ENCODE measurements at places on chromosomes 12 and 14.
A peak's percentile ranks its signal among the peaks of the same experiment; 100 is the strongest.

GRCh38 chr14:55136885-55137786 is 8.1 kb downstream of the LGALS3 start:
- peak; percentile 87 for DNase-seq

DNA sequence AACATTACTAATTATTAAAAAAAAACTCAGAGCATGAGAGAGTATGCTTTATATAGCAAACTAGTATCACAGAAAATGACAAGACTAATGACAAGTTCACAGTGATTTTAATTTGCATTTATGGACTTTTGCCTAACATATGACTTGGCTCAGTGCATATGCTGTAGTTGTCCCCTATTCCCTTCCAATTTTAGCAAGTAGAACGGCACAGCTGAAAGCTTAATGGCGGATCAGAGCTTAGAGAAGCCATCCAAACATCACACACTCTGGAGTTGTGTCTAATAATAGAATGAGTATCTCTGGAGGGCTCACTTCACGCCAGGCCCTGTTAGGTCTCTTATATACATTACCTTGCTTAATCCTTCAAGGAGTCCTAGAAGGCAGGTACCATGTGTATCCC is 13.3 kb downstream of the CNIH1 start:
- no peak for DNase-seq

DNA sequence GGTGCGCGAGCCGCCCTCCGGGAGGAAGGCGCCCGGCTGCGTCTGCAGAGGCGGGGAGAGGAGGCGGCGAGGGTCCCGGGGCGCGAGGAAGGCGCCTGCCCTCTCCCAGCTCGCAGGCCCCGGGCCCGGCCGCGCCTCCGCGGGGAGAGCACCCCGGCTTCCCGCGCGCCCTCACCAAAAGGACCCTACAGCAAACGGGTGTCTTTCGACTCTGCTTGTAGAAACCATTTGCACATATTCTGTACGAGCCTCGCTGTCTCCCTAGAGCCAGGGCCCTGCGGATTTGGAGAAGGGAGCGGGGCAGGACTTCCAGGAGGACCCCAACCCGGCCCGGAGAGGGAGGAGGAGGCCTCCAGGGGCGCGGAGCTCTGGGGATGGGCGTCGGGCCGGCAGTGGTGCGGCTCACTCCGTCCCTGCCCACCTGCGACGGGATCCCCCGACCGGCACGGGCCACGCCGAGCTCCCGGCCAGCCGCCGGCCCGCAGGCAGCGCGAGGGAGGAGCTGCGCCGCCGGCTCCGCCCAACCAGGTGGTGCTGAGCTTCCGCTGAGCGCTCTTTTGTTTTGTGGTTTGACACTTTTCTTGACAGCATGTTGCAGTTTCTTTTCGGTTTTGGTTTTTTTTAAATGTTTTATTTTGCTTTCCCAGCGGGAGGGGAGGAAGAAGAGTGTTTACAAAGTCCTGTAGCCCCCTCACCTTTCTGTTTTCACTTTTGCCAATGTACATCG is 103.3 kb upstream of the FKBP4 start:
- no peak for DNase-seq

- DNase-seq: peak; percentile 40
These were observed 479 bp downstream of the GPR135 start for GRCh38 chr14:59464486-59465315.

DNA sequence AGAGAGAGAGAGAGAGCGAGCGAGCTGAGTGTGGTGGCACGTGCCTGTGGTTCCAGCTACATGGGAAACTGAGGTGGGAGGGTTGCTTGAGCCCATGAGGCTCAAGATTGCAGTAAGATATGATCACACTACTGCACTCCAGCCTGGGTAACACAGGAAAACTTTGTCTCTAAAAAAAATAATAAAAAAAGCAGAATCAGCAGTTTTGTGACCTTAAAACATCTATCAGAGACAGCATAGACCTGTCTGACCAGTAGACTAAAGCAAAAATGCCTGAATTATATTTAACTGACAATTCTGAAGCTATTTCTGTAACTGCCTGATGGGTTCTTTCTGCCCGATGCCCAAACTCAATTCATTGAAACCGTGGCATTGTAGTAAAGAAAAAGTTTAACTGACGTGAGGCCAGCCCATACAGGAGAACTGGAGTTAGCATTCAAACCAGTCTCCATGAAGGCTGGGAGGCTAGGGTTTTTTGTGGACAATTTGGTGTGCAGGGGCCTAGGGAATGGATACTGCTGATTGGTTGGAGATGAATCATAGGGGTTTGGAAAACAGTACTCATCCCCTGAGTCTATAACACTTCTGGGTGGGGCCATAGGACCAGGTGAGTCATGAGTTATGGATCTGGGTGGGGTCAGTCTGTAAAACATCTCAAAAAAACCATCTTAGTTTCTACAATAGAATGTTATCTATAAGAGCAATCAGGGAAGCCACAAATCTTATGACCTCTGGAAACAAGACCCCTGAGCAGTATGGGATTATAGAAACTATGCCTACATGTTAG is 8.0 kb upstream of the RASSF8 start:
- DNase-seq: no peak

DNA sequence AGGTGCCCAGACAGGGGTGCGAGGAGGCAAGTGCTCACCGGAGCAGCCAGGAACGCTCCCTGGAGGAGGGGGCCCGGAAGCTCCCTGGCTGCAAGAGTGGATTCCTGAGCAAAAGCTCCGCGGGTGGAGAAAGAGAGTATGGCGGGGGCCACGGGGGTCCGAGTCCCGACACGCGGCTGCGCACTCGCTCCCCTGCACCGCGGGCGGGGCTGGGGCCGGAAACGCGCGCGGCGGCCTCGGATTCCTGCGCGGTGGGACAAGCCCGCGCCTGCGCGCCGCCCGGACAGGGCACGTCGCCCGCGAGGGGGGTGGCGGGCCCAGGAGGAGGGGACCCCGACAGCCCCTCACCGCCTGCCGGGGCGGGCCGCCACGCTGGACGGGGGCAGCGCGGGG is 27.8 kb upstream of the GPR132 start:
- DNase-seq: peak; percentile 42

DNA sequence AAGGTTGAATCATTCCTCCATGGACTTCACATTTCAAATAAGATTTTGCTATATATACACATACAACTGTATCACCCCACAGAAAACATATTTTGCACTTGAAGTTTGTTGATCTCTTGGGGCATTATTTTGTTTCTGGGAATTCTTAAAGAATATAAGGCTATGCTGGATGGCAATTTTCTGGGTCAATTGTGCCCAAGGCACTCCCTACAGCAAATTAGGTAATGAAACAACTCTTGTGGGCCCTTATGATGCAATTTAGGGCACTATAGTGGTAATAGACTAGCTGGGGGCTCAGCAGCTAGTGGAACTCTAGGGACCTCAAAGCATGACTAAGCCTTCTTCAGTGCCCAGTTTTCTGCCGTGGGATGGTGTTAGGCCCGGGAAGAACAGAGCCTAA is 444.4 kb downstream of the NRXN3 start:
- DNase-seq: no peak

- DNase-seq: no peak
These were observed 30.4 kb upstream of the SCAF11 start for GRCh38 chr12:46020768-46021167.

DNA sequence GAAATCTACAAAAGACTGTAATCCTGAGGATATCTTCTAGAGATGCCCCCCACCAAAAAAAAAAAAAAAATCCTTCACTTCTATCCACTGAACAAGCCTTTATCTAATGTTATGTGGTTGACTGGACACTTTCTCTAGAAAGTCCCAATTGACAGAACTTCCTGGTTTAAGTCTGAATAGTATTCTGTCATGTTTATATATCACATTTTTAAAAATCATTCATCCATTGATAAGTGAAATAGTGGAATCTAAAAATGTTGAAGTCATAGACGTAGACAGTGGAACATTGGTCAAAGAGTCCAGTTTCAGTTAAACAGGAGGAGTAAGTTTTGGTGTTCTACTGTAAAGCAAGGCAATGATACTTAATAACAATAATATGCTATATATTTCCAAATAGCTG is 297.0 kb downstream of the SSPN start:
- no peak for DNase-seq

DNA sequence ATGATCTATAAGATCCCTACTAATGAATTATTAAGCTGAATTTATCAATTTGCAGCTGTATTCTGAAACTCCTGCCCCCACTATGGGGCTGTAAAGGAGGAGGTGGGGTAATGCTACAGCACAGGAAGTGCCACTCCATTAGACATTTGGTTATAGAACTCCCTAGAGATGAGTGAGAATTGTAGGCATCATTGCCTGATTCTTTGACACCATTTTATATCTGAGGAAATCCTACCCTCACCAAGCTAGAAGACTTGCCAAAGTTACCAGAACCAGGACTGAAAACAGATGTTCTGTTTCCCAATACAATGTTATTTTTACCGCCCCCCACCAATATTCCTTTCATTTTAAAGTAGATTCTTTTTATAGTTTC is 182.4 kb downstream of the EGLN3 start:
- peak; percentile 72 for DNase-seq

DNA sequence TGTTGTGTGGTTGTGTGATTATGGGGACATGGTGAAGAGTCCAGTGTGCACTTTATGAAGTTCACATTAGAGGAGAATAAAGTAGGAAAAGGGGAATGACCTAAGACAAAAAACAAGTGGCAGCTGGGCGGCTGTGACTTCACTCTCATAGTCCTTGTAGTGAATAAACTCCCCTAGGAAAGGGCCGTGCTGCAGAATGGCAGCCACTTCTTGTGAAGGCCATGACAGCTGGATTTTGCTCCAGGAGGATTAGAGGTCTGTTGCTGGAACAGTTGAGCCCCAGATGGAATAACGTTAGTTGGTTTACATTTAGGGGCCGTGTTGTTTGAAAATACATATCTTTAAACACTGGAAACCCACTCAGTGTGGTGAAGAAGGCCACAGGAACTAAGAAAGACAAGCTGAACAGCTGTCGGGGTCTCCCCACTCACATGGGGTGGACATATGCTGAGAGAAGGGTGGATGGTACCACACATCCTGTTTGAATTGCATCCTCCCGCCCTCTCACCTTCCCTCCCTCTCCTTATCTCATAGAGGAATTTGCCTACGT is 276.9 kb downstream of the CACNA1C start:
- DNase-seq: no peak

DNA sequence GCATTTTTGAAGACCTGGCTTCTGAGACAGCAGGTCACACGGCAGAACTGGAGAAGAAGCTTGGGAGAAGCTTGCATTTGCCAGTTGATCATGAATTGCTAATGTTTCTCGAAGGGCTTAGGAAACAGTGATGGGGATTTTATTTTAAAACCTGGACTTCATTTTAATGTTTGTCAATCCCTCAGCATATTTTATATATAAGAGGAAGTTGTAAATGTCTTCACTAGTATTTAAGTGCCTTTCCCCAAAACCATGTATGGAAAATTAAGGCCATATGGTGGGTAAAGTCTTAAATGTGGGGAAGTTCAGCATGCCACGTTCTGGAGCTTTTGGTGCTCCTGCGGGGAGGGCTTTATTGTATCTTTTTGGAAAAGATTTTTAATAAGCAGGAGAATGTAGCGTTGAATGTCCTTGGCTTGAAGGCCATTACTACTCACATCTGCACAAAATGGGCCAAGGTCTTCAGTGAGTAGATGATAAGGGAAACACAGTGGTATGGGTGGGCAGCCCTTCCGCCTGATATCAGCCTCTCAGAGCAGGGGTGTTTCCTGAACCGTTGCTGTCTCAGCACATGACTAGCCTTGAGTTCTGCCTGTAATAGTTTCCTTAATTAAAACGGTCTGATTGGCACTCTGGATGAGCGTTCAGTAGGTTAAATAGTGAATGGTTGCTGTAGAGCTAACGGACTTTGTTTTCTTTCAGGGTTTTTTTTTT is 511.4 kb downstream of the PCNX1 start:
- DNase-seq: no peak

Data from fibroblast of the aortic adventitia (primary cell).